ENCODE measurements at places on chromosomes 2 and 18.

GRCh38 chr2:196900843-196901242 is 25.7 kb downstream of the PGAP1 start:
- no peak for DNase-seq

DNA sequence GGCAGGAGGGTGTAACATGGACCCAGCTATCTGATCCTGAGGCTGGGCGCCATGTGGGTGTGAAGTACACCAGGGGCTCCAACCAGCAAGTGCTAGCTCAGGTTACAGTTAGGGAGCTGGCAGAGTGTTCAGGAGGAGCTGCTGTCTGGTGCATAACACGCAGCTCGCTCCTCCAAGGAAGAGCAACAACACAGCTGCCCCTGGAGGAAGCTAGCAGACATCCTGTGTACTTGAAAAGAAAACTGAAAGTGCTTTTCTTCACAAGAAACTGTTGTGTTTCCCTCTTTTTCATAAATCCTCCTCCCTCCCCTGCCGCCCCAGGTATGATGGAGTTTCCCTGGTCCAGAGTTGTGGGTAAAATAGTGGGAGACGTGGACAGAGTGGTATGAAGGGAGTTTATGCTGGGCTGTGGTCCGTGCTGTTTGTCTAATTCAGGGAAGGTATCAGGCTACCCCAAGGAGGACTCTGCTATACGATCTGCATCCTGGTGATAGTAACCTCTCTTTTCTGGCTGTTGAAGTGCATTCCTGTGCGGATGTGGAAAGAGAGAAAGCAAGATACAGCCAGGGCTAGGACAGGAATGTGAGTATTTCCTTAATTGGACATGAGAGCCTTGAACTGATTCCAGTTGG is 6.1 kb upstream of the LBH start:
- peak; percentile 80 for DNase-seq

DNA sequence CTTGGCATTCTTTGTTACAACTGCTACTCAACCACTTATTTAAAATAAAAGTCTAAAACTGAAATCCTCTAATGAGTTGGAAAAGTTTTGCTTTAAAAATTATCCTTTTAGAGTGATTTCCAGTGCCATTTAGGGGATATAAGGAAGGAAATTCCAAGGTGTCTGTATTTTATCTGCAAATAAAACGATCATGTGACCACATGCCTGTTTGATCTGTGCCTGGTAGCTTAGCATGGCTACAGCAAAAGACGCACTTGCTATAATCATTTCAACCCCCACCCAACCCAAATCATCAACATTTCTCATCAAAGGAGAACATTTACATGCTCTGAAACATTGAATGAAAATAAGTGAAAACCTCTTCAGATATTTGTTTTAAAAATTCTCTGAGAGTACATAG is 615.1 kb downstream of the IRS1 start:
- DNase-seq, result no peak

DNA sequence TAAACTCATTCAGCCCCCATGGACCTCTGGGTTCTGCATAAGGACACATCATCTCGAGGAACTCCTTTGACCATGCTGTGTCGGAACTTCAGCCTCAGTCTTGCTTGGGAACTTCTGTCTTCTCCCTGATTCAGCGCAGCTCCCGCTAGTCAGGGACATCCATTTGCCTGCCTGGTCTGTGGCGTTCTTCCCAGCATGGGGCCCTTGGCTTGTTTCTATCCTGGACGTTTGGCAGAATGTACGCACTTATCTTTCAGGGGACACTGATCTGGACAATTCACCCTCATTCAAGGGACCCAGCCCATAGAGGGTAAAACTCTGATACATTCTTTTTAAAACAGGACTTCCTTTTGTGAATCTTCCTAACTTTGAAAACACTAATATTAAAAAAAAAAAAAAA is 75.8 kb upstream of the WIPF1 start:
- DNase-seq, result no peak

DNA sequence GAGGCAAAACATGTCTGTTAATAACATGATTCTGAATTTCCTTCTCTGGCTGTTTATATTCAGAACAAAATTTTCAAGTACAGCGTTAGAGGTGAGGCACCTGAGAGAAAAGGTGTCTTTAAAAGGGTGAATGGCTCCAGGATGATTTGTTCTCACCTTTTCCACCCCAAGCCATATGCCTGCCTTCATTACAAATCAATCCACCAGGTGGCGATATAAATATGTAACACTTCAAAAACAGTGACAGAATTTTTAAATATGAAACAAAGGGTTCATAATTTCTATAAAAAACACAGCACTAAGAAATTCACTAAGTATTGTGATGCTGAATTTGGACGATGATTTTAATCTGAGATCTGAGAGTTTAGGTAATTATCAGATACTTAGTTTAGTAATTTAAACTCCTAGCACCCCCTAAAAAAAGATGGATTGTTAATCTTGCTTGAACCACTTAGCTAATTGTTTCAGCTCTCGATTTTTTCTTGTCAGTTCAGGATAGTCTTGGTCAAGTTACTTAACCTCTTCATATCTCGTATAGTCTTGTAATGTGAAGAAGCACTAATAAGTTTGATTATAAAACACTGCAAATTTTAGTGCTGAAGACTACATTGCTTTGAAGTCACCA is 528.8 kb downstream of the CPS1 start:
- DNase-seq, result peak; percentile 77

DNA sequence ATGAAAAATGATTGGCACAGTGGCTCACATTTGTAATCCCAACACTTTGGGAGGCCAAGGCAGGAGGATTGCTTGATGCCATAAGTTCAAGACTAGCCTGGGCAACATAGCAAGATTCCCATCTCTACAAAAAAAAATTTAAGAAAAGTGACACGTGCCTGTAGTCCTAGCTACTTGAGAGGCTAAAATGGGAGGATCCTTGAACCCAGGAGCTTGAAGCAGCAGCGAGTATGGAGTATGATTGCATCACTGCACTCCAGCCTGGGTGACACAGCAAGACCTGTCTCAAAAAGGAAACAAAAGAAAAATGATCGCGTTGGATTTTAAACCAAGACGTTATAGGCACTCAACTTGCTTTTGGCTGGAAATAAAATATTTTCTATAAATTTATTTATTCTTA is 37.8 kb upstream of the CREB1 start:
- DNase-seq, result no peak

DNA sequence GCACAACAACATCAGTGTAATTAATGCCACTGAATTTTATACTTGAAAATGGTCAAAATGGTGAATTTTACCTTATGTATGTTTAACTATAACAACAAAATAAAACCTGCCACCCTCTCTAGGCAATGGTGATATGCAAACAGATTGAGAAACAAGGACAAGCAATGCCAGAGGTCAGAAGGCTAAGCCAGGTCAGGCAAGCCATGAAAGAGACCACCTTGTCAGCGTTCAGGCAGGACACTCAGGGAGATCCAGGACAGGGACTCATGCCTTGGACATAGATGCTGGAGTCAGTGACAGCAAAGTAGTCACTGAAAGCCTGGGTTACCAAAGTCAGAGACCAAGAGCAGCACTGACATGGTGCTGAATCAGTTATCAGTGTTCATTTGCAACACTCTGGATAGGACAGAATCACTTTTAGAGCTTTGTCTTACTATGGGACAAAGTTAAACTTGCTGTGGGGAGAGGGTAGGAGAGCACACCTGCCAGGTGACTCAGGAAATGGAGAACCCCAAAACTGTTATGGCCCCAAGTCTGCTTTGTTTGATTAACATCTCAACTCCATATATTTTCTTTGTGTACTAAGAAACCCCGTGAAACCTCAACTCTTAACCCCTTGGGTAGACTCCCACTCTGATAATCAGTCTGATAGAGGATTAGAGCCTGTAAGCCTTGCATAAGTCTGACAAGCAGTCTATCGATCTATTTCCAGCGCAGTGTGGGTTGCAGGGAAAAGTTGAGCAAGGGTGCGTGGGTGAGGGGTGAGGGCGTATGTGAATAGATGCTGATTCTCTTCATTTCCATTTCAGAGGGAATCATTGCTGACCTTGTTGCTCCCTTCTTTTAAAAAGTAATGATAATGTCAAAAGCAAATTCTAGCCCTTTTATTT is 48.7 kb upstream of the ZNF385B start:
- no peak for DNase-seq

- peak; percentile 94 for DNase-seq
These were observed 183.7 kb downstream of the INO80D start for GRCh38 chr2:205902041-205902899.

DNA sequence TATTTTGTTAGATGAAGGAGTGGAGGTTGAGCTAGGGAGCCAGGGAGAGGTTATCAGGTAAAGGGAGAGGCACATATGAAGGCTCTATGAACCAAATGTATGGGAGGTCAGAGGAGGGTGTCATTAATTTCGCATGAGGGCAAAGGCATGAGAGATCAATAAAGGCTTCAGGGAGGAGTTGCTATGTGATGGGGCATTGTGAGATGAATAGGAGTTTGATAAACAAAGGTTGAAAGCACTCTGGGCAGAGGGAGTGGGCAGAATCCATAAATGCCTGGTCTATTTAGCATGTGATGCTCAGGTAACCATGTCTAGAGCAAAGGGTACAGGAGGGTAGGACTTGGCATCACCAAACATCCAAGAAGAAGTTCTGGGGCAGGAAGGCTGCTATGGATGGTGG is 273.4 kb downstream of the HAUS1 start:
- DNase-seq, result no peak

- DNase-seq, result no peak
These were observed 368.6 kb upstream of the TFPI start for GRCh38 chr2:187922846-187923245.

- no peak for DNase-seq
These were observed 18.0 kb upstream of the STPG4 start for GRCh38 chr2:47172922-47173695.

DNA sequence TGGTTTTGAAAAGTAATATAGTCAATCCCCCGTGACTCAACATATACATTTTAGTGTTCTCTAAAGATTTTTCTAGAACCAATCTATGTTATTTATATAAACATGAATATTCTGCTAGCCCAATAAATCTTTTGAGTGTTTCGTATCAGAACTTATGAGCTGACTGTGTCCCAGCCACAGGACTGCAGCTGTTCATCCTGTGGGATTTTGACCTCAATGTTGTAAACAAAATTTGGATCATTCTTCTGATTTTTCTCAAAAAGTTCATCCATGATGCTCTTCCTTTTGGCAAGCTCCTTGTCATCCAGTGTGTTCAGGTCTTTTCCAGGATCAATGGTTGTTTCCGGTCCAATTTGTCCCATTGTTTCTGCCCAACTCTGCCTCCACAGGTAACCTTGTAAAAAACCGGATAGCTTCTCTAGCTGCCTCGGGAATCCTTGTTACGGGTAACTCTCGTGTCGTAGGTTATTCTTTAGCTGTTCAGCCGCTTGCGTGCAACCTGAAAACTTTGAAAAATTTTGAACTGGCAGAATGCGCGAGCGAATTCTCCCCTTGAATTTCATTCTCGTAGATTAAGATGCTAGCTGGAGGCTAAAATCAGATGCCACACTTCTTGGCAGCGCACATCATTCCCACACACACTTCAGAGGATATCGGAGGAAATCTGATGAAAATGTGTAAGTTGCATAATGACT is 195.2 kb downstream of the SH3BP4 start:
- no peak for DNase-seq

- no peak for DNase-seq
These were observed 22.4 kb downstream of the ZNF532 start for GRCh38 chr18:58886864-58887612.

DNA sequence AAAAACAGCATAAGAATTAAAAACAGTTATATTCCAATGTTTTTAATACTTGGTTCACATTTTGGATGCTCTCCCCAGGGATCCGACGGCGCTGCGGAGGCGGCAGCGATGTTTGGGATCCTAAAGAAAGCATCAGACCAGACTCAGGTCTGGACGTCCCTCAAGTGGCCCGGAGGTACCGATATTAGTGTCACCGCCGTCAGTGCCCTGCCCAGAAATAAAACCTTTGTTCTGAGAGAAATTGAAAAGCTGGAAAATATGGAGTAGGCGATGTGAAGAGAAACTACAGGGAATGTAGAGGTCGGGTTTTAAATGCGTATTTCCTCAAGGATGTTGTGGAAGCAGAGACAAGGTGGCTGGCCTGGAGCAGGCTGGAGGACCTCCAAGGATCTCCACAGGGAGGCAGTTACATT is 683 bp upstream of the TBC1D8 start:
- peak; percentile 70 for DNase-seq

GRCh38 chr2:109226128-109226527 is 97.1 kb downstream of the SH3RF3 start:
- no peak for DNase-seq

GRCh38 chr2:58030771-58031170 is 15.8 kb upstream of the VRK2 start:
- DNase-seq, result no peak

GRCh38 chr18:2908166-2908945 is 61.5 kb downstream of the EMILIN2 start:
- no peak for DNase-seq

GRCh38 chr2:70141902-70142589 is 48.8 kb downstream of the C2orf42 start:
- peak; percentile 90 for DNase-seq

- DNase-seq, result no peak
These were observed 21.6 kb upstream of the GYPC start for GRCh38 chr2:126634273-126634861.

GRCh38 chr2:213015387-213016165 is 135.8 kb downstream of the IKZF2 start:
- no peak for DNase-seq

DNA sequence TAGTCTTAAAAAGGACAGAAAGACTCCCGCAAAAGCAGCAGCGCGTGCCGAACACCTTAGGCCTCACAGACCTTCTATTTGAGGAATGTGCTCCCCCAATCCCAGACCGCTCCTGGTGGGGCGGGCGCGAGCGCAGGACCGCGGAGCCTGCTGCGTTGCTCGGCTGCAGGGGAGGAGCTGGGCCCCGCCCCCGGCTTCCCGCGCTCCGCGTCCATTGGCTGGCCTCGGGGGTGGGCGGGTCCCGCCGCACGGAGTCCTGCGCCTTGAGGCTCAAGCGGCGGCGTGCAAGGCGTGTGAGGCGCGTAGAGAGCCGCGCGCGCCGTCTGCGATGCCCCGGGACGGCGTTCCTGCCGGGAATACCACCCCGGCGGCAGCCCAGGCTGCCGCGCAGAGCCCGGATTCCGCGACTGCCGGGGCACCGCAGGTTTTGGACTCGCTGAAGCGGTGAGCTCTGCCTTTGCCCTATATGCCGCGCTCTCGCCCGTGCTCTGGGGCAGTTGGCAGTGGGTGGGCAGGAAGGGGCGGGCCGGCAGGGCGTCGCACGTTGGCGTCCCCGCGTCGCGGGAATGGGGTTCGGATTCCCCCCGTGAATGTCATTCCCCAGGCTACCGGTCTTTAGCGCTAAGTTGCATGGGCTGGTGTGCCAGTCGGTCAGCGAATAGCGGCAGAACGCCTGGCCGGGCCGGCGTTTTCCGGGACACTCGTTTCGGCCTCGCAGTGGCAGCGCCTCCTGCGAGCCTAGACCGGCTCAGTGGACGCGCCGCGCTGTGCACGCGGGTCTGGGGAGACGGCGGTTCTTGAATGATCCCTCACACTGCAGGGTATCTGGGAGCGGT is 49.6 kb upstream of the PAIP2B start:
- DNase-seq, result peak; percentile 91
